ENCODE measurements at places on chromosomes 7 and 10.

GRCh38 chr10:129244298-129244697 lies 222.7 kb upstream of the MGMT start:
- H3K4me3 ChIP-seq = no peak overlapping the region
- DNase-seq = no peak
- no peaks in the 10 kb centered on the region for H3K4me1 ChIP-seq
- H3K36me3 ChIP-seq = no peaks in the 10 kb centered on the region
- no peaks in the 10 kb centered on the region for H3K27me3 ChIP-seq

DNA sequence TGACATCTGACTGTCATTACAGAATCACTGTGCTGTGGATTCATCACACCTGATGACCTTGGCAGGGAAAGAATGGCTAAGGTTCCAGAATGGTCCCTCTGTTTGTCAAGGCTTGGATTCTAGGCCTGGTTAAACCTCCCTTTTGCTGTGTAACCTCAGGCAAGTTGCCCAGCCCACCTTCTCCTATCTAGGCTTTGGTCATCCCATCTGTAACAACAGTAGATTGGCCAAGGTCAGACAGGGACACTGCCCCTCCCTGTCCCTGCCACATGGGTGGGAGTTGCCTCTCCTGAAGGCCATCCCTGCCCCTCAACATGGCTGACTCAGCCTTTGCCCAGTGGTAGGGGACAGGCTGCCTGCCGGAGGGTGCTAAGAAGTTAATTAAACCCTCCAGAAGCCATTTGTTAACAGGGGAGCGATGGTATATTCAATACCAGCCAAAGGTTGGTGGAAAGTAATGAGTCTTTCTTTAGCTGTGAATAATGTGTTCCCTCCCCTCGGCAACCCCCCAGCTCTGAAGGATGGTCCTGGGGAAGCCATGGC lies 149.8 kb upstream of the PCBD1 start:
- no peaks in the 10 kb centered on the region for H3K36me3 ChIP-seq
- no peak overlapping the region for H3K27ac ChIP-seq
- DNase-seq = no peak
- H3K4me1 ChIP-seq = no peaks in the 10 kb centered on the region
- H3K4me3 ChIP-seq = no peak overlapping the region
- no peaks in the 10 kb centered on the region for H3K27me3 ChIP-seq

GRCh38 chr7:54995610-54996363 lies 23.0 kb upstream of the EGFR start:
- peaks cover 4% of the 10 kb centered on the region for H3K27me3 ChIP-seq
- H3K4me3 ChIP-seq = no peak overlapping the region
- H3K4me1 ChIP-seq = peaks cover 20% of the 10 kb centered on the region
- no peak for DNase-seq
- no peaks in the 10 kb centered on the region for H3K36me3 ChIP-seq

DNA sequence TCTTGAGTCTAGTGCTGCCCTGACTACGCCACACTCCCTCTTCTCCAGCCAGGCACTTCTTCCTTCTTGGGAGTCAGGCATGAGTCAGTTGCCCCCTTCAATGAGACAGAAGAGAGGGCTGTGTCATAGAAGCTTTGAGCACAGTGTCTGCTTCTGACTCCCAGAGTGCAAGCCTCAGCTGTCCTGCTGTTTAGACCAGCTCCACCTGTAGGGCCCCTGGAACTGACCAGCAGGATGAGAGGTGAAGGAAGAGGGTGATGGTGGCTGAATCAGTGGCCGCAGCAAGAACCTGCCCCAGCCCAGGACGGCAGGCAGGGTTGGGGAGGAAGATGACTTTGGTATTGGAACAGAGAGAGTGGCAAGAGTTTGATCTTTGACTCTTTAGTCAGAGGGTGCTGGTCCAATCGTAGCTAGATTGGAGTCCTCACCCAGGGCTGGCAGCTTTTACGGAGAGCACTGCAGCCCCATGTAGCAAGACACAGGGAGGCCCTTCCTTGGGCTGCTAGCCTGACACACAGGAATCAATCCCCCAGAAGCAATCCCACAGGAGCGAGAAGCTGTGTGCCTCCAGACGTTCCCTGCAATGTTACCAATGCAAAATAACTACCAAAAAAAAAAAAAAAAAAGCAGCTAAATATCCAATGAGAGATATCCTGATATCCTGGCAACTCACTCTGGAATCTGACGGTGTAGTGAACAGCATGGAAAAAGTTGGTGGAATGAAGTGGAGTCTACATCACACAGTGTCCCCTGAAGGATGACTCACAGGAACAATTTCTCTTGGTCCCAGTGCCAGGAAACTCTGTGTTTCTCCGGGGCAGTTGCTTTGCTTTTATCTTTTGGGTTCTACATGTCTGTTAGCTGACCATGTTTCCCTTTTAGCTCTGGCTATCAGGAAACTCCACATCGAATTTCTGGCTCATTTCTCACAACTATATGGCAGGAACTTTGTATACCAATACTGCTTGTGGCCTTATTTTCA lies 6.9 kb downstream of the C10orf62 start:
- no peak for DNase-seq
- no peaks in the 10 kb centered on the region for H3K36me3 ChIP-seq
- no peak overlapping the region for H3K27ac ChIP-seq
- H3K4me3 ChIP-seq = no peak overlapping the region

- no peaks in the 10 kb centered on the region for H3K4me1 ChIP-seq
- H3K27me3 ChIP-seq = no peaks in the 10 kb centered on the region
- no peak overlapping the region for H3K27ac ChIP-seq
- no peak for DNase-seq
- no peak overlapping the region for H3K4me3 ChIP-seq
- H3K36me3 ChIP-seq = no peaks in the 10 kb centered on the region
Observed at GRCh38 chr7:115387137-115387536, 465.2 kb downstream of the MDFIC start.

GRCh38 chr10:14240253-14241189 lies 90.2 kb downstream of the FRMD4A start:
- DNase-seq = no peak
- no peak overlapping the region for H3K27ac ChIP-seq
- H3K4me1 ChIP-seq = no peaks in the 10 kb centered on the region
- no peaks in the 10 kb centered on the region for H3K36me3 ChIP-seq
- peaks cover 32% of the 10 kb centered on the region for H3K27me3 ChIP-seq

DNA sequence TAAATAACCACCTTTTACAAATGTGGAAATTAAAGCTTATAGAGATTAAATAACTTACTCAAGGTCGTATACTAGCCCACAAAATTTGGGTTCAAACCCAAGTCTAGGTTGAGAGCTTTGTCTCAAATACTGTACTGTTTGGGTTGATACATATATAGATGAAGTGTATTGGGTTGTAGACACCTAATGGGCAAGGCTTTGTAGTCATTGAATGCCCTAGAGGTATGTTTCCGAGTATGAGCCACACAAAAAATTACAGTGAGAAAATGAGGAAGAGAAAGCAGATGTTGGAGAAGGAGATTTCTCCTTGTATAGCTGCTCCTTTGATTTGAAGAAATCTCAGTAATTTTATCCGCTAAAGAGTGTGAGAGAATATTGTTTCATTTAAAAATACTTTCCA lies 60.6 kb downstream of the C1GALT1 start:
- no peaks in the 10 kb centered on the region for H3K27me3 ChIP-seq
- H3K4me3 ChIP-seq = no peak overlapping the region
- H3K4me1 ChIP-seq = peaks cover 16% of the 10 kb centered on the region
- peaks cover 55% of the 10 kb centered on the region for H3K36me3 ChIP-seq

GRCh38 chr7:104758504-104758903 lies 255.5 kb upstream of the KMT2E start:
- no peak overlapping the region for H3K27ac ChIP-seq
- no peaks in the 10 kb centered on the region for H3K4me1 ChIP-seq

- no peaks in the 10 kb centered on the region for H3K27me3 ChIP-seq
- no peaks in the 10 kb centered on the region for H3K4me1 ChIP-seq
- H3K4me3 ChIP-seq = no peak overlapping the region
- H3K27ac ChIP-seq = no peak overlapping the region
Observed at GRCh38 chr7:15303357-15303756, 258.5 kb downstream of the AGMO start.

GRCh38 chr10:131776496-131776895 lies 124.3 kb upstream of the PPP2R2D start:
- H3K27ac ChIP-seq = no peak overlapping the region
- no peaks in the 10 kb centered on the region for H3K4me1 ChIP-seq
- DNase-seq = no peak
- H3K36me3 ChIP-seq = peaks cover 3% of the 10 kb centered on the region
- no peak overlapping the region for H3K4me3 ChIP-seq
- peaks cover 3% of the 10 kb centered on the region for H3K27me3 ChIP-seq

GRCh38 chr10:17237915-17238444 lies 9.9 kb downstream of the VIM start:
- peaks cover 48% of the 10 kb centered on the region for H3K36me3 ChIP-seq
- H3K4me3 ChIP-seq = no peak overlapping the region
- no peak for DNase-seq

GRCh38 chr7:34307540-34307939 lies 350.5 kb upstream of the NPSR1 start:
- no peaks in the 10 kb centered on the region for H3K27me3 ChIP-seq
- no peak overlapping the region for H3K27ac ChIP-seq
- H3K4me1 ChIP-seq = no peaks in the 10 kb centered on the region
- no peak for DNase-seq
